Panc1 (cell line): ENCODE measurements at places on chromosomes 1 and 21.

DNA sequence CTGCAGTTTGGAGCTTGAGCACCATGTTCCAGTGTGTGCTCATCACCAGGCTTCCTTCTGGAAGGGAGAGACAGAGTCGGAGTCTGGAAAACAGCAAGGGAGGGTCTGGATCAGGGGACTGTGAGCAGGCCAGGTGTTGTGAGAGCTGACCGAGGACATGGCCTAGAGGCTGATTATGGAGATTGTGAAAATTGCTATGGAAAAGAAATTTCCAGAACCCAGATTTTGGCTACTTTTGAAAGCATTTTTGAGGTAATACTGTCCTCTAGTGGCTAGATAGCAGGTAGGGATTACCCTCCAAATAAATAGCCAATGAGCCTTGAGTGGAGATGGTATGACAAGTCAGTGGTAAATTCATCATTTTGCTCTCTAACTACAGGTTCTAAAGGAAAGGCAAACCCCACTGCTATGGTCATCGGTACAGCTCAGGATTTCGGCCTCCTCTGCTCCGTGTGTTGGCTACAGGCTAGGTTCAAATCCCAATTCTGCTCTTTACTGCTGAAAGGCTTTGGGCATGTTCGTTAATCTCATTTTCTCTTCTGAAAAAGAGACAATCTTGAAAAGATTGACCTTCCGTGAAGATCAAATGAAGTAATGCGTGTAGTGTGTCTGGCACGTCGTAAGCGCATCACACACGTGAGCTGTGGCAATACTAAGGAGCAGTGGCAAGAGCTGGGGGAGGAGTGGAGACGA, 1.0 kb upstream of the HAO2 start:
- DNase-seq: peak; percentile 30

GRCh38 chr1:222196288-222196687, 351.6 kb downstream of the HHIPL2 start:
- no peak for DNase-seq

- DNase-seq: no peak
Measured at GRCh38 chr1:233319272-233319671, 8.3 kb upstream of the MAP3K21 start.

GRCh38 chr1:248696261-248696660, 6.3 kb downstream of the OR14I1 start:
- no peak for DNase-seq

- DNase-seq: no peak
Measured at GRCh38 chr1:153699768-153700167, 21.3 kb downstream of the NPR1 start.

DNA sequence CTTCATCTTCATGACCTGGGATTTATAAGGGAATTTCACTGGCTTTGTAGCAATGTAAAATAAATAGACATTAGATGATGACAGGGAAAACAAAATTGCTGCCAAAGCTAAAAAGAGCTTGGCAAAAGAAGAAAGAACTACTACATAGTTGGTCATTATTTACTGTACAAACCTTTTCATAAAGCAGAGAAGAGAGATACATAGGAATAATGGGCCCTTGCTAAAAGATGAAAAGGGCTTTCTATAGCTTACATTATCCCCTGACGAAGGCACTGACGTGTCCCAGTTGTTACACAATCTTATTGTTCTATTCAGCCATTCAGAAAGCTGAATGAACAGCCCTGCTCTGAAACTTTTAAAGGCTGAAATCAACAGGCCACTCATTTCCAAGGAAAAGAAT, 57.1 kb downstream of the ZC3H11B start:
- no peak for DNase-seq

GRCh38 chr1:6037338-6037762, 8.3 kb upstream of the KCNAB2 start:
- DNase-seq: no peak

- no peak for DNase-seq
Measured at GRCh38 chr1:201539561-201540431, 869 bp downstream of the NAV1 start.
